CD8-positive, alpha-beta memory T cell (primary cell): ENCODE measurements at places on chromosomes 16 and 17. TPM values are rescaled to one million over a fixed set of nuclear protein-coding genes. Genes with fewer than 3 reads are reported as not detected.

ETV4 gene
- 6.4 TPM for total RNA-seq

CRYM gene
- not detected for total RNA-seq

HSD17B1 gene
- 0.37 TPM for total RNA-seq

GOSR1 gene
- 63.1 TPM for total RNA-seq

HS3ST3B1 gene
- 6.0 TPM for total RNA-seq

SECTM1 gene
- total RNA-seq = 0.49 TPM

HSD17B2 gene
- not detected for total RNA-seq

ZNF688 gene
- 10.8 TPM for total RNA-seq

KRT38 gene
- not detected for total RNA-seq

BMERB1 gene
- total RNA-seq = 13.1 TPM

PRM2 gene
- total RNA-seq = not detected

DNA sequence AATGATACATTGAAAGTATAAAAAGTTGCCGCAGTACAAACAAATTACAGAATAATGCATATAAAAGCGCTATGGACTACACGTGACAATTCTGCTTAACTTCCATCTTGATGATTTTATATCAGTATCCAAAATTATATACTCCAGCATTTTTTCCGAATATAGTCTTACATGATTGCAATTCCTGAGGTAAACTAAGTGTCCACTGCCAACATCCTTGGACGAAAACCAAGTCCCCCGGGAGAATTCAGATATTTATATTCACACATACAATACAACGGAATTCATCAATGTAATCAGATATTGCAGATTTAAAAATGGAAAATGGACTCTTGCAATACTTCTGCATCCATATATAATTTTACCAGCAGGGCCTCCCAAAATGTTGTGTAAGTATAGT is 8.9 kb upstream of the MYH11 start:
- no peak for DNase-seq

DNA sequence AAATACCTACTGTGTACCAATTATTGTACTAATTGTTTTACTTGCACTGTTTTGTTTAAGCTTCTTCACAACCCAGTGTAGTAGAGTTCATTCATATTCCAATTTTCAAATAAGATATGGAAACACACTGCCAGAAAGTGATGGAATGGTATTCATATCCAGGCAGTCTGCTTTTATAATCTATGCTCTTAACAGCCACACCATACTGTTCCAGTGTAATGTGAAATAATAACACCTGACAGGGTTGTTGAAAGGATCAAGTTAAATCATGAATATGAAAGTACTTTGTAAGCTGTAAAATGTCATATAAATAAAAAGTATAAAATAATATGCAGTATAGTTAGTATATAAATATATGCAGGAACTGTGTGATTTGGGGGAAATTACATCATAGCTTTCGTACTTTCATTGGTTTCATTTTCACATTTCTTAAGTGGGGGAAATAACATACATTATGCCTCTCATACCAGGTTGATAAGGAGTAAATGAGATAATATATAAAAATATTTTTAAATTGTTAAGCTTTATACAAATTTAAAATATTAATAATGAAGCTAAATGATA is 230.8 kb downstream of the TANC2 start:
- DNase-seq = no peak

- no peak for DNase-seq
Measured at GRCh38 chr17:5019475-5019956, 15.7 kb downstream of the SLC52A1 start.

DNA sequence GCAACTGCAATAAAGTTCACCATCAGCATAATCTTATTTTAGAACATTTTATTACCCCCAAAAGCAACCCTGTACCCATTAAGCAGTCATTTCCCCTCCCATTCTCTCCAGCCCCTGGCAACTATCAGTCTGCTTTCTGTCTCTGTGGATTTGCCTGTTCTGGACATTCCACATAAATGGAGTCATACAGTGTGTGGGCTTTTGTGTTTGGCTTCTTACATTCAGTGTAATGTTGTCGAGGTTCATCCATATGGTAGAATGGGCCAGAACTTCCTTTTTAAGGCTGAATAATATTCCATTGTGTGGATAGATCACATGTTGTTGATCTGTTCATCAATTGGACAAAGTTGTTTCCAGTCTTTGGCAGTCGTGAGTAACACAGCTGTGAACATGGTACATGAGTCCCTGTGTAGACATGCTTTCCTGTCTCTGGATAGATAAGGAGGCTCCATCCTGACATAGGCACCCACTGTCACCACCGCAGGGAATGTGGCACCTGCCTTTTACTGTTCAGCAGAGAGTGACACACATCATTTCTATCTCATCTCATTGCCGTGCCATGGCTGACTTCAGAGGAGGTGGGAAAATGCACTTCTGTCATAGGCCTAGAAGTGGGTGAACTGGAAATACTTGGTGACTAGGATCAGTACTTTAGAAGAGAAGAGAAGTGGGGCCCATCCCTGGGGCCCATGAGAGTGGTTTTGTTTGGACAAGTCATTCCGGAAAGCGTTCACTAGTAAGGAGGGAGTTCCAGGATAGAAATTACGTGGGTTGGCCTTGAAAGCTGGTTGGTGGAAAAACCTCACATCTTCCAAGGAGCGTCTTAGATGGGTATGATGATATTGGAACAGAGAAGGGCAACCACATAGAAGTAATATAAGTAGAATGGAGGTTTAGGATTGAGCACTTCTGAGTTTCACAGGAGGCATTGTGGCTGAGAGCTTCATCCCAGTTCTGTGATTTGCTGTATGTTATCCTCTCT is 25.8 kb downstream of the EPN2 start:
- no peak for DNase-seq

DNA sequence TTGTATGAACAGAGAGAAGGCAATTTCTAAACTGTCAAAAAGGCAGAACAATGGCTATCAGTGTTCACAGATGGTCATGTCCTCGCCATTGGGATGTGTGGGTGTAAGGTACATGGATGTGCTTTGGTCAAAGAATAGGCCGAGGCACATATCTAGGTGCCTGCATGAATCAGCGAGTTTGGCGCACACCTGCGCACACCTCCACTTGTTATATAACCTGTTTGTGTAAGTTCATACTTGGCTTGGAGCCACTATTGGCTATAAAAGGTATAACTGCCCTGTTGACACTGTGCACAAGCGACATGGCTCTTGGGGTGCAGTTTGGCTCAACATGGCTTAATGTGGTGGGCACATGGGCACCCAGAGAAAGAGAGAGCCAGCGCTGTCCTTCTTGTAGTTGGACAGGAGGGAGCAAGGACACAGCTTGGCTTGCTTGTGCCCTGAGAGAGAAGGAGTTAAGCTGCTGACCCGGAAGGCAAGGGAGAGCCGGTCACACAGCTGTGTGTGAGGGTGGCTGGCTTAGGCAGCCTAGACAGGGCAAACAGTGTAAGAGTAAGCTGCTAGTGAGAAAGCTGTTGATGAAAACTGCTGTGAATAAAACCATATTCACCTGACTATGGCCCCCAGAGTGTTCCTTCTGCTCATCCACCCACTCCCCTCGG is 499.1 kb downstream of the KCNJ2 start:
- DNase-seq = no peak

- no peak for DNase-seq
Measured at GRCh38 chr16:1993731-1994131, 4.0 kb downstream of the SYNGR3 start.

- DNase-seq = no peak
Measured at GRCh38 chr16:23279721-23280153, 22.4 kb upstream of the SCNN1B start.

GRCh38 chr16:47486856-47487255 is 25.7 kb downstream of the PHKB start:
- DNase-seq = no peak

GRCh38 chr16:13143551-13143950 is 242.2 kb downstream of the SHISA9 start:
- no peak for DNase-seq

- no peak for DNase-seq
Measured at GRCh38 chr16:49835161-49835777, 20.6 kb downstream of the ZNF423 start.

DNA sequence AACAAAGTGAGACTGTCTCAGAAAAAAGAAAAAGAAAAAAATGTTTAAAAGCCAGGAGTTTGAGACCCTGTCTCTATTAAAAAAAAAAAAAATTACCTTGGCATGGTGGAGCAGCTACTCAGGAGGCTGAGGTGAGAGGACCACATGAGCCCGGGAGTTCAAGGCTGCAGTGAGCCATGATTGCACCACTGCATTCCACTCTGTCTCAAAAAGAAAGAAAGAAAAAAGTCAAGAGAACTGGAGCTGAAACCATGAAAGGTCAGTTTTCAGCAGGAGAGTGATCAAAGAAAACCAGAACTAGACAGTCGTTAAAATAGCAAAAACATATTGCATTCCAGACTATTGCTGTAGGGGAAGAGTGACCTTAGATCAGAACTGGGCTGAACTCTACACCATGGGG is 8.8 kb downstream of the QPRT start:
- no peak for DNase-seq

DNA sequence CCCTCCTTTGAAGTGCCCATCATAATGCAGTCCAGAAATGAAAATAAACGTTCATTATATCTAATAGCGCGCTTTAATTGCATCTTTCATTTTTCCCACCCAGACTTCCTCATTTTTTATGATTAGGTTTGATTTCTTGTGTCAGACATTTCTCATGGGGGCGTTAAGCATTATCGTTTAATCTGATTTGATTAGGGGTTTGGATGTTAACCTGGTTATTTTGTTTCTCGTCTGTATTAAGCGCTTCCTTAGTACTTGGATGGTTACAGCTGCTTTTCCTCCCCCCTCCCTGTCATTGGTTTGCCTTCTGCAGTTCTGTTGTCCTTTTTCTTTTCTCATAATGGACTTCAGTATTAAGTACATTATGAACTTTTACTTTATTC is 540 bp downstream of the MFSD11 start:
- DNase-seq = no peak

DNA sequence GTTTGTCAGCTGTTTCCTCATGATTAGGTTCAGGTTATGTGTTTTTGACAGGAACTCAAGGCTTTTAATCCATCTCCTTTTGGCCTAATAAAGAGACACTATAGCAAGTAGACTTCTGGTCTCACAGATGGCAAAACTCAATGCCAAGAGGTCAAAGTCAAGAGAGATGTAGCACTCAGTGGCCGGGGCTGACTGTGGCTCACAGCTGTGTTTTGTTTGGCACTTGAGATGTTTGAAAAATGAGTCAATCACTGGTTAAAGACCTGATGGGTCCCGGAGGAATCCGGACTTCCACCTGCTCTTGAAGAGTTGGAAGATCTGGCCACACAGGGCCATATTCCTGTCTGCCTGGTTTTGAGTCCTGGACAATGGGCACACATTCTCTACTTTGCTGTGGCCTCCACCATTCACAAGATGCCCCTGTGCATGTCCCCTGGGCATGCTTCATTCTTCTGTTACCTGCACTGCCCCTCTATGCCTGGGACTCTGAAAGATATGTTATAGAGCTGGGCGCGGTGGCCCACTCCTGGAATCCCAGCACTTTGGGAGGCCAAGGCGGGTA is 210.3 kb downstream of the SNX29 start:
- no peak for DNase-seq

GRCh38 chr17:11035681-11036080 is 197.8 kb upstream of the PIRT start:
- no peak for DNase-seq

- DNase-seq = no peak
Measured at GRCh38 chr16:85583491-85584181, 29.5 kb upstream of the GSE1 start.

GRCh38 chr16:87212026-87212425 is 105.2 kb downstream of the C16orf95 start:
- no peak for DNase-seq

DNA sequence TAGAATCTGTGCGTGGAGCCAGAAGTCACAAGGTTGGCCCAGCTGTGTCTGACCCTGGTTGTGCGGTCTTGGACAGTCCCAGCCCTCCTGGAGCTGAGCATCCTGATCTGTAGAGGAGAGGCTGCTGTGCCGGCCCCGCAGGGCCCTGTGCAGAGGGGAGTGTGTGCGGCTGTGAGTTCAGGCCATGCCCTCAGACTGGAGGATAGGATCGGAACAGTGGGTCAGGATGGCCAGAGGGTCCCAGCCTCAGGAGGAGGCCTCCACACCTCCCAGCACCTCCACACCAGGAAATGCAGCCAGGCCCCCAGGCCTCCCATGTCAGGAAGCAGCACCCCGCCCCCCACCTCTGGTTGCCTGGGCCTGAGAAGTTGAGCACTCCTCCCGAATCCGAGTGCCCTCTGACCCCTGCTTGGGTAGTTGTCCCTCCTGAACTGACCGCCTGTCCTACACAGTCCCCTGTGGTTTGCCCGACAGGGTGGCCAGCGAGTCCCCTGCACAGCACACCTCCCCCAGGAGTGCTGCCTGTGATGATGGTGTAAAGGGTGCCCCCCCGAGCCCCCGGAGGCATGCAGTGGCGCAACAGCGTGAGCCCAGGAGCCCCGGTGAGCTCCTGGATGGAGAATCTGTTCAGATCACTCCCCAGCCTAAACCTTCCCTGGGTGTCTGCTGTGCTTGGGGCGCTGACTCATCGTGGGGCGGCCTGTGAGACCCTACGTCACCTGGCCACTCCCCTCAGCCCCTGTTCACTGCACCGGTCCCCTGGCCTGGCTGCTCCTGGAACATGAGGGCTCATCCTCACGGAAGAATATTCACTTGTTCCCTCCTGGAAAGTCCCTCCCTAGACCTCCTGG is 285.2 kb downstream of the SEC14L1 start:
- peak; percentile 32 for DNase-seq

GRCh38 chr16:27231692-27232060 is 28.4 kb downstream of the KDM8 start:
- DNase-seq = no peak

DNA sequence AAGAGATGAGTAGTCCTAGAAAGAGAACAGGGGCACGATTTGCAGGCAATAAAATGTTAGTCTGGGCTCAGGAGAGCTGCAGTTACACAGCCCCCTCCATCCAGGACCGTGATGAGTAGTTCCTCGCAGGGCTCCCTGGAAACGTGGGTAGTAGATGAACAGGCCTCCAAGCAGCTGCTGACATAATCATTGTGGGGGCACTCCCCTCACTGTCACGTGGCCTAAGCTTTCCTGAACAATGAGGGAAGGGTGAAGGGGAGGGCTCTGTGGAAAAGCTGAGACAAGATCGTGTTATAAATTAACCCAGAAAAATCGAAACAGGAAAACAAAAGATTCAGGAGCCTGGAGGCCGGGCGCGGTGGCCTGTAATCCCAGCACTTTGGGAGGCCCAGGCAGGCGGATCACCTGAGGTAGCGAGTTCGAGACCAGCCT is 1.3 kb upstream of the PER1 start:
- peak; percentile 46 for DNase-seq

- DNase-seq = no peak
Measured at GRCh38 chr17:512926-513325, 160.3 kb upstream of the RPH3AL start.

GRCh38 chr16:78362524-78363135 is 263.2 kb downstream of the WWOX start:
- DNase-seq = no peak
